Femur (tissue), 1 donor: ENCODE measurements at places on chromosomes 12 and 14.

- DNase-seq = no peak
Observed at GRCh38 chr14:42027271-42027670, 420.6 kb downstream of the LRFN5 start.

GRCh38 chr12:18919871-18920511 is 182.1 kb downstream of the CAPZA3 start:
- DNase-seq = no peak

DNA sequence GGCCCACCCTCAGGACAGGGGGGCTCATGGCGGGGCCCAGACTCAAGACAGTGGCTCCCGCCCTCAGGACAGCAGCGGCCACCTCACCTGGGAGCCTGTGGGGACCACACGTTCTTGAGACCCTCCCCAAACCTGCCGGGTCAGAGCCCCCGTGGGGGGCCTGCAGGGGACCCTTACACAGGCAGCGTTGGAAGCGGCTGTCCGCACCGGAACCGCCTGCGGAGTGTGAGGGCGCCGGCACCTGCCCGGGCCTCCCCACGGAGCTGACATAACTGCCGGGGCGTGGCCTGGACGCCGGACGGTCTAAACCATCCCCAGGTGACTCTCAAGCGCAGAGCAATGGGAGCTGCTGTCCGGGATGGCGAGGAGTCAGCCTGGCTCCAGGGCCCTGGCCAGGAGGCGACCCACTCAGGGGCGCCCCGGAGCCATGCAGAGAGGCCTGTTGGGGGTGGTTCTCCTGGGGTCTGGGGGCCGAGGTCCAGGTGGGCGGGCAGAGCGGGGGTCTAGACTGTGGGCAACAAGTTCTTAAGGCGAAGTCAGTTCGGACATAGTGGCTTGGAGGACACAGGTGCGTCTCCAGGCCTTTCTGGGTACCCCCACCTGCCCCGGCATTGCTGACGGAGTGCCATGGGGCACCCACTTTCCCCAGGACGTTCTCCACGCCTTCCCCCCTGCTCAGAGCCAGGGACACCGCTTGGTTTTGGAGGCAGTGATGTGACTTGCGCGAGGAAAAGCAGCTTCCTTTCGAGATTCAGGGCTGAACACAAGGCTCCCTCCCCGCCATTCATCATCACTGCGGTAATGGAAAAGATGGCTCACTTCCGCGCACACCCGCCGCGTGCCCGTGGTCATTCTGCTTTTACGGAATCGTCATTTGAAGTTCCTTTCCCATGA is 23.2 kb downstream of the GALNT9 start:
- no peak for DNase-seq

- peak; percentile 51 for DNase-seq
Observed at GRCh38 chr14:85762526-85762925, 232.6 kb downstream of the FLRT2 start.

DNA sequence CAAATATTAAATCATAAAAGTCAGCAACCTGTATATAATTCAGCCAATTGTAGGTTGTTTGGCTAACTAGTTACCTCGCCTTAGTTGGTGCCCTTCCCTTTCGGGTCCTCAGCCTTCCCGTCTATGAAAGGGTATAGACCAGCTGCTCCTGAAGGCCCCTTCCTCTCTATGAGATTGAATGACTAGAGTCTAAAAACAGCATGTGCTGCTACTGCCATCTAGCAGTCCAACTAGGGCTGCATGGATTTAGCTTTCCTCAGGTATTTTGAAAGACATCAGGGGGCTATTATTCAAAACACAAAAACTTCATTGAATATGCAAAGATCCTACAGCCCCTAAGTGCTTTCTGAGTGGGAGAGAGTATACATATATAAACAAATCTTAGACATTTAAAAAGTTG is 37.0 kb upstream of the TMEM263 start:
- DNase-seq = no peak

- no peak for DNase-seq
Observed at GRCh38 chr12:87676731-87677130, 352.5 kb downstream of the C12orf50 start.

DNA sequence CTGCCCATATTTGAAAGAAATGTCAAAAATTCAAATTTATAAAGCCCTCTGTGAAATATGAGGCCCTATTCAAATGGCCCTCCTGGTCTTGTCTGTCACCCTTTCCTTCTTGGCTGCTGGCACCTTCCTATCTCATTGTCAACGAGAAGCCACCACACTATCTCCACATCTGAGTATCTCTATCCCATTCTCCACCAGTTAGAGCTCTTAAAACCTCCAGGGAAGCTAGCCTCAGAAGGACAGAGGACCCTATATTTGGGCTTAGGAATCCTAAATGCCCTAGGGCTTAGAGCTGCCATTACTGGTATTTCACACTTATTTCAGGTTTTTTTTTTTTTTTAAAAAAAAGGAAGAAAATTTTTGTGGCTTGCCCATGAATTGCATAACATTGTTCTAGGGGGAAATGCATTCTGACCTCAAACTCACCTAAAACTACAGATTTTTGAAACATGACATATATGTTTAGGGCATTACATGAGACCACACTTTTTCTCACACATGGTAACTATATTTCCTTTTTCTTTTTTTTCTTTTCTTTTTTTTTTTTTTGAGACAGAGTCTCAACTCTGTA is 25.0 kb downstream of the SLC25A21 start:
- DNase-seq = no peak

GRCh38 chr12:102406033-102406584 is 74.3 kb downstream of the IGF1 start:
- DNase-seq = peak; percentile 67

DNA sequence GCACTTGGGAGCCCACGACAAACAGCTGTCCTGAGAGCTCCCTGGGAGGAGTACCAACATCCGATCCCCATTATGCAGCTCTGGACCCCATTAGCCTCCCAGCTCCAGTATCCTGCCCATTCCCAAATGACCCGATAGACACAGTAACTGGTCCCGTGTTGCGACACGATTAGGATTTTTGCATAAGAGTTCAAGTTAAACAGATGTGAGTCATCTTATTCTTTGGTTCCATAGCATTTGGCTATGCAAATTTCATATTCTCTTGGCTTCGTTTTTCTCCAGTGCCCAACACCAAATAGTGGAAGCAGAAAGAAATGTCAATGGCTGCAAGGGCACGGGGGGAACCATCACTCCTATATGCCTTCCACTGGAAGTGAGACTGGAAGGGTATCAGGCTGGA is 43.0 kb upstream of the LRRC10 start:
- no peak for DNase-seq

DNA sequence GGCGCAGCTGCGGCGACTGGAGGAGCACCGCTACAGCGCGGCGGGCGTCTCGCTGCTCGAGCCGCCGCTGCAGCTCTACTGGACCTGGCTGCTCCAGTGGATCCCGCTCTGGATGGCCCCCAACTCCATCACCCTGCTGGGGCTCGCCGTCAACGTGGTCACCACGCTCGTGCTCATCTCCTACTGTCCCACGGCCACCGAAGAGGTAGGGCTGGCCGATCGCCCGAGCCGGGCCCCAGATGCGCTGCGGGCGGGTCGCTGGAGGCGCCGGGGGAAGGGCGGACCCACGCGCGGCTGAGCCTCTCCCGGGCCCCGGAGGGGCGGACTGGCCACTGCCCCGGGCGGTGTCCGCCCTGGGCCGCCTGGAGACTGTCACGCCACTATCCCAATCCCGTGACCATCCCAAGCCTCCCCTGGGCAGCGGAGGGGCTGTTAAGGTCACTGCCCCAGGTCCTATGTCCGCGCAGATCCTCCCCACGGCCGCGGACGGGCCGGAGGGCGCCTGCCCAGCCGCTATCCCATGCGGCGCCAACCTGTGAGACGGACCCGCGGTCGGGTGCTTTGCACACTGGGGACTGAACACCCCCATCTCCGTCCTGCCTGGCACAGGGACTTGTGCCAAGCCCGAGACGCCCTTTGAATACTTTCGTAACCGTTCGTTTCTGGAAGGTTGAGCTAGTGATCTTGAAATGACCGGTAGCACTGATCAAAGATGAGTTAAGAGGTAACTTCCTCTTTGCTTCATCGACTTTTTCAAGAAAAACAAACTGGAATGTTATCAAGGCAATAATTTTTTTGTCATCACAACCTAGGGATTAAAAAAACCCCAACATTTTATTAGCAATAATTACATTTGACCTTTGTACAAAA is 725 bp downstream of the CHPT1 start:
- DNase-seq = peak; percentile 52

GRCh38 chr12:97748298-97748697 is 285.7 kb downstream of the RMST start:
- DNase-seq = no peak

DNA sequence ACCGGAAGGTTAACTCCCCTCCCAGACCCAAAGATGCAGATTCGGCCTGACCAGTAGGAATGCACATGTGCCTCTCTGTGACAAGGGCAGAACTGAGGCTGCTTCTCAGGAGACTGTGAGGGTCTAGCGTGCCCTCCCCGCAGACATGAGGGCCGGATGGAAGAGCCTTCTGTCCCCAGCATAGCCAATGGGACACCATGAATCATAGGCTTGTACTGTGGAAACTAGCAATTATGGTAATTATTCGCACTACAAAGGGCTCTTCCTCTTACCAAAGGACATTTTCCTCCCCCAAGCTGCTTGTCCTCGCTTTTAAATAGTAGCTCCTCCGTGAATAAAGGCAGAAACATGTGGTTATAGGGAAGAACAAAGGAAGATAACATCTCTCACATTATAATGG is 6.2 kb downstream of the COA8 start:
- DNase-seq = no peak

- DNase-seq = no peak
Observed at GRCh38 chr12:75798136-75798926, 233.2 kb downstream of the PHLDA1 start.

- DNase-seq = no peak
Observed at GRCh38 chr14:87066221-87066817, 926.7 kb downstream of the GALC start.

DNA sequence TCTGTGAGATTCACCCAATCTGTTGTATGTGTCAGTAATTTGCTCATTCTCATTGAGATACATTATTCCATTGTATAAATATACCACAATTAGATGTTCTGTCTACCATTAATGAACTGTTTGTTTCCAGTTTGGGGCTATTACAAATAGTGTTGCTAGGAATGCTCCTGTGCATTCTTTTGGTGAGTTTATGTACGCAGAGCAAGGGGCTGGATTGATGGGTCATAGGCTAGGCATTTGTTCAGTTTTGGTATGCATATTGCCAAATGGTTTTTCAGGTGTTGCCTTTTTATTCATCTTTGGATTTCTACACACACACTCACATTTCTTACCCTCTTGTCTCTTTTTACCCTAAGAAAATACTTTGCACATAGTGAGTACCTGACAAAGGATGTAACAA is 93.4 kb downstream of the GPATCH2L start:
- DNase-seq = no peak

GRCh38 chr12:86042062-86042461 is 168.0 kb downstream of the NTS start:
- DNase-seq = no peak

- no peak for DNase-seq
Observed at GRCh38 chr14:40599725-40600124, 1007.0 kb upstream of the LRFN5 start.

DNA sequence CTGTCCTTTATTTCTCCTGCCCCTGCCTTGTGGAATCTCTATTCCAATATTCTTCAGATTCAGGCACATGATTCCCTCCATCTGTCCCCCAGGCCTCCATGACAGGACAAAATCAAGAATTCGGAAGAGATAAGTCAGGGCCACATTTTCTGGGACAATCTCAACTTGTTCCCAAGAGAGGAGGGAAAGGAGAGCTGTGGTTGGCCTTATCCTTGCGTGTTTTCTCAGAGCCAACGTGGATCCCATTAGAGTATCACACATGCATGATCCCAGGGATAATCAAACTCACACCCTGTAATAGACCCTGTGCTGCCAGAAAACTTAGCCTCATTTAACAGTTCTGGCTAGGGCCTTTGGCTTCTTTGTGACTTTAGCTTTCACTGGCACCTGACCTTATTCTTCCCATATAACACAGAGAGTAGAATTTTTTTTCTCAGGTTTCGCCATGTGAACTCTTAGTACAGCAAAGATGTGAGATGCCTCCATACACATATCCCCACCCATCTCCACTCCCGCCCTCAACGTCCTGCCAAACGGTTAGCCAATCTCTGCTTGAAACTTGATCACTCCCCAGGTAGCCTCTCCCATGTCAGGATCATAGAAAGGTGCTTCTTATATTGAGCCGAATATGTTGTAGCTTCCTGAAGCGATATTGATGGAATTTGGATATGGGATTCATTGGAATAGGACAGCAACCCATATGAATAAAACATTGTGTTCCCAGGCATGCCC is 6.7 kb upstream of the KRT1 start:
- no peak for DNase-seq

GRCh38 chr12:501722-502447 is 42.1 kb downstream of the B4GALNT3 start:
- peak; percentile 71 for DNase-seq

GRCh38 chr12:6058481-6059161 is 65.8 kb downstream of the VWF start:
- no peak for DNase-seq

DNA sequence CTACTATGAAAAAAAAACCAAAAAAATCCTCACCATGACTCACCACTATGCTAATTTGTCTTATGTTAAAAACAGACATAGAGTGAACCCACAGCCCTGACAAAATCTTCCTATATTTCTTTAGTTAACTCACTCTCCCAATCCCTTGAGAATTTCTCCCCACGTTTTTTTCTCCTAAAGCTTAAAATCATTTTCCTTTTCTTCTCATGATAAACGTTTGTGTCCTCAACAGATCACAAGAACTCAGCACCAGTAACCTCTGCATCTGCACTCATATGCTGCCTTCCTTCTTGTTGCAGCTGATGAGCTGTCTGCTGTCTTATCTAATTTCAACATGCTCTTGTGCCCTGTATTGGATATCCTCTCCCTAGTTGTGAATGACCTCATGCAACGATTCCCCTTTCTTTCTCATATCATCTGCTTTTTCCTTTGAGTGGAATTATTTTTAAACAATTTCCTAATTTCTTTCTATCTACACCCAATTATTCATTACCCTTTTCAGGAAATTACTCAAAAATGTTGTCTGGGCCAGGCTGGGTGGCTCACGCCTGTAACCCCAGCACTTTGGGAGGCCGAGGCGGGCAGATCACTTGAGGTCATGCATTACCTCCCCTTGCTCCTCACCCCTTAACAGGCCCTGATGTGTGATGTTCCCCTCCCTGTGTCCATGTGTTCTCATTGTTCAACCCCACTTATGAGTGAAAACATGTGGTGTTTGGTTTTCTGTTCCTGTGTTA is 427.5 kb upstream of the MGAT4C start:
- DNase-seq = no peak

- peak; percentile 14 for DNase-seq
Observed at GRCh38 chr14:68660495-68660894, 132.4 kb downstream of the ZFP36L1 start.

- DNase-seq = no peak
Observed at GRCh38 chr14:32265584-32265983, 62.5 kb upstream of the RNU6-8 start.

DNA sequence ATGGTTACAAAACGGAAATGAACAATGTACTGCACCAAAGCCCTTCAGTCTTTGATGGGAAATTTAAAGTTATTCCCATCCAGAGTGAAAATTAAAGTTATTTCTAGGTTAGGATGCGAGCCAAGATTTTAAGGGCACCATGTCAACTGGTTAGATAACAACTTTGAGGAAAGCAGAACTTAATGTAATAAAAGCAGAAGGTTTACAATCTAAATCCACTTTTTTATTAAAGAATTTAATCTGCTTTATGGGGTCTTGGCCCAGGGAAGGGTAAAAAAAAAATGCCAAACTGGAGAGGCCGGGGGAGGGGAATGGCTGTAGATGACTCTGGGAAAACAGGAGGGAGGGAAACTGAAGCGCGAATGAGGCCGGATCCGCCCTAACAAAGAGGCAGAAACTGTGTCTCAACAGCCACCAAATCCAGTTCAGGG is 108.2 kb upstream of the ATF7IP start:
- DNase-seq = no peak
